ENCODE measurements at places on chromosomes 5 and 9. TPM values are rescaled to one million over a fixed set of nuclear protein-coding genes. Genes with fewer than 3 reads are reported as not detected.

- DNase-seq: no peak
These were observed 49.2 kb upstream of the LIFR start for GRCh38 chr5:38605610-38606009.

- DNase-seq: no peak
These were observed 32.4 kb downstream of the DAP start for GRCh38 chr5:10728679-10729078.

DNA sequence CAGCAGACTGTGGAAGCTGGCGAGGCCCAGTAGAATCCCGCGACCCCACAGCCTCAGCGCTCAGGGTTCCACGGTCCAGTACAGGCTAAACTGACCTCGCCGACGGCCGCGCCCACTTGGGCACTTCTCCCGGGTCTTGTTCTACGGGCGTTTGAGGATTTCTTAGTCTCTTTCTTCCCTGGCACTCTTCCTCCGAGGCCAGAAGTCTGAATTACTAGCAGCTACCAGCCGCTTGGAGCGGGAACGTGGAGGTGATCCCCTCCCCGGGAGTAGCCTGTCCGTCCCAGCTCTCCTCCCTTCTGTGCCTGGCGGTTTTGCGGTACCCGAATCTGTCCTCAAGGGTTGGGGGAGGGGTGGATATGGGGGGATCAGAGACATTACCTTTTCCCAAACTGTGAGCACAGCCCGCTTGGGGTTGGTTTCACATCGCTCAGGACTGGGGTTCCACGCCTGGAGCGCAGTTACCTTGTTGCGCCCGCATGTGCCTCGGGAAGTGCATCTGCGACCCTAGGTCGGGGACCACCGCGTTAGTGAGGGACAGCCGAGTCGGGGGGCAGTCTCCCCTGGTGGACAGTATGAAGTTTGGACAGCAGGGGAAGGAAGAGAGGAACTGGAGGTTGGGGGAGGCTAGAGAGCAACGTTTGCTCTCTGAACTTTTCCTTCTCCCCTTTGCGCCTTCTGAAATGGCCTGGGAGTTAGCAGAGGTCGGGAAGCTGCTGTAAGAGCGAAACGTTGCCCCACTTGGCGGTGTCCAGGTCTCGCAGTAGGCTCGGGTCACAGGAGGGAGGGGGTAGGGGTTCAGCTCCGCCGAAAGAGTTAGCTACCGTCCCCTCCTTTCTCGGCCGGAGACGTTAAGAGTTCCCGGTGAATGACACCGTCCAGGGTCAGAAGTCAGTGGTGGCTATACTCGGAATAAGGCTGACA, 190.8 kb downstream of the MEF2C start:
- DNase-seq: no peak

DNA sequence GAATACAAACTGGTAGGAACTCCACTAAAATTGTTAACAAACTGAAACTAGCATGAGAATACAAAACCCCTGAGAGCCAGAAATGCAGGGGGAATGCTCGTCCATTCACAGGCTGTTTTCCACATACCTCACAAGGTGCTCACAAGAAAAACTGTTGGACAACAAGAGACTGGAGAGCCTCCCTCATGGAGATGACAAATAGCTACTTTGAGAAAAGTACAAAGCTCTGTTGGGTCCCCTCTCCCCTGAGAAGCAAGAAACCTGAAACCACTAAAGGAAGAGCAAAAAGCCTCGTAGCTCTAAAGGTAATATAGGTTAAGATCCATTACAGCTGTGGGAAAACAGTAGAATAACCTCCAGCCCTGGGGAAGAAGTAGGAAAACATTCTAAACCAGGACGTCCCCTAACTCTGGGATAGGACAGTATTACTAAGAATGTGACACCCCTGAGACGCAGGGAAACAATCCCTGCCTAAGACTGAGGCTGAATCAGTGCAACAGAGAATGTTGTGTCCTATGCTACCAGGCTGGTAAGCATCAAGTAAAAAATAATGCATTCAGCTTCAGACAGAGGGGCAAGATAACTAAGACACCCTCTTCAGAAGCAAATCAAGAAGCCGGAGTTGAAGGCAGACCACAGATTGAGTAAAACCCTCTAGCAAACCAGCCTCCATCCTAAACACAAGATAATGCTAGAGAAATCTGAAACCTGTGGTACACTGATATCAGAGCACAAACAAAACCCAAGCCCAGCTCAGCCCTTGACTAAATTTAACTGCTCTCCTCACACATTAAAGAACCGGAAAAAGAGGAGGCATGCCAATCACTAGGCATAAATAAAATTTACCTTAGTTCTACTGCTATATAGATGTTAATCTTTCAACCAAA, 160.2 kb downstream of the SSBP2 start:
- DNase-seq: no peak

DNA sequence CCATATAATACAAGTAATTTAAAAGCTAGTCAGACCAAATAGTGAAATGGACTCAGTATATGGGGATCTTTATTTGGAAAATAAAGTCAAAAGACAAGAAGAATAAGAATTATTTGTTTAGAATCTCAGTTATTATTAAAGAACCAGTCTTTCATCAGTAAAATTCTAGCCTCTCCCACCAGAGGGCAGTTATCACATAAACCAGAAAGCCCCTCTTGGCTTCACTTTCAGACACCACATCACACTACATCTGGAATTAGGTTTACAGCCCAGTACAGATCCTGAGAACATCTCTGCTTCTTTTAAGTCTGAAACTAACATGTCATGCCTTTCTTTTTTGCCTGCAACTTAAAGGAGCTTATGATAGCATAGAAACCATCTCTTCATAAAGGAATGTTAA, 12.2 kb upstream of the HSPB3 start:
- no peak for DNase-seq

DNA sequence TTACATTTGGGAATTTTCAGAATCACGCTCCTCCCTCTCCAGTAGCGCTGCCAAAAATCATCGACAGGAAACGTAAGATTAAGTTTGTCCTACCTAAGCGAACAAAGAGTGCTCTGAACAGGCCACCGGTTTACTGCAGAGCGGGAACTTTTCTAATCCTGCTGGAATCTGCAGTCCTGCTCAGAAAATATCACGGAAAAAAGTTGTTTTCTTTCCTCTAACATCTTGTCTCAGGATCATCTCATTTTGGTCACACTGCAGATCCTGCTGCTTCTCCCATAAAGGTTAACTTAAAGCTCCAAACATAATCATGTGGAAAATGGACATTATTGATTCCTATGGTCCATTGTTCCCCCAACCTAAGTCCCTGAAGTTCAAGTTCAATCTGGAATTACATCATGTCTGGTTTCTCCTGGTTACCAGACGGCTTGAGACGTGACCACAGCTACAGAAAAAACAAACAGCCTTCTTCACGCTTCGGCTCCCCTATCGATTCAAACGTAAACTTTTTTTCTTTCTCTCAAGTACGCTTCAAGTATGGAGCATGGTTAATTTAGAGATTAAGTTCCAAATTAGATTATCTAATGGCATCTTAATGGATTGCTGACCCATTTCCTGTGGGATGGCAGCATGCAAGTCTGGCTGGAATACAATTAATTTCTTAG, 217.6 kb downstream of the NFIB start:
- DNase-seq: no peak

GRCh38 chr9:90078988-90079421, 474.2 kb downstream of the GADD45G start:
- DNase-seq: no peak

- no peak for DNase-seq
These were observed 211.9 kb downstream of the AOPEP start for GRCh38 chr9:94938384-94938783.

- no peak for DNase-seq
These were observed 64.6 kb downstream of the ADAMTS12 start for GRCh38 chr5:33827018-33827707.

- DNase-seq: no peak
These were observed 957 bp downstream of the SHB start for GRCh38 chr9:38067859-38068681.

DNA sequence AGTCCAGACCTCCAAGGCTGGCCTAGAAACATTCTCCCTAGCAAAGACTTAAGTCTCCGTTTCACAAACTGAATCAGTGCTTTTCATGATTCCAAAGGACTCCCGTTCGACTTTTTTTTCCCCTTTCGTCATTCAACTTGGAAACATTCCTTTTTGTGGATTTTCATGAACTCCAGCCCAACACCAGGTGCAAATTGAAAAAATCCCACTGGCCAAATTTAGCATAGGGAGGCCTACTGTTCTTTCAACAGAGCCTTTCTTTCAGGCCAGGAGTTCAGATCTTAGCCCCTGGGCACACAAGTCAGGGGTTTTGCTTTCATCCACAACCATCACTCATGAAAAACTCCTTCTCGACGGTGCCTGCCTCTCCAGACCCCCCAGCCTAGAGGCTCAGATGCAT, 285.3 kb downstream of the PIK3R1 start:
- no peak for DNase-seq

GRCh38 chr9:69981686-69982445, 61.8 kb upstream of the MAMDC2 start:
- DNase-seq: no peak

DNA sequence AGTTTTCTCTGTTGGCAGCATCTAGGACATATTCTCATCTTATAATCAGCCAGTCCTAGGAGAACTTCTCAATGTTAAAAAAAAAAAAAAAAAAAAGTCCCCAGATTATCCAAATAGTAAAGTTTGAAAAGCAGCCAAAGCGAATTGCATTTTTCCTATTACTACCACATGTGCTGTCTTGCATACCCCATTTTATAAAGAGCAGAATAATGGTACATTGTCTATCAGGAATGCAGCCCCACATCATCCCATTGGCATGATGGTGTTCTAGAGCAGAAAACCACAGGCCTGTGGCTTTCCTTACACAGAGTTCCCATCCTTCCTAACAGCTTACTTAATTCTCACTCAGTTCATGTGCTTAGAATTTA, 381.6 kb downstream of the TMEM38B start:
- no peak for DNase-seq

The ARAP3 gene
- 39.2 TPM for total RNA-seq

The NTRK2 gene
- total RNA-seq: 3.0 TPM

The PCDHB16 gene
- total RNA-seq: 3.4 TPM

The LHX3 gene
- total RNA-seq: not detected

The ZDHHC11B gene
- 15.6 TPM for total RNA-seq

The BBLN gene
- 179 TPM for total RNA-seq

The ASS1 gene
- 271 TPM for total RNA-seq

The UBAP2 gene
- total RNA-seq: 54.6 TPM

The SOX30 gene
- 0.52 TPM for total RNA-seq

The FBP2 gene
- total RNA-seq: 0.29 TPM

The MRPS27 gene
- 69.0 TPM for total RNA-seq

Measured in ureter (tissue), 1 donor.